ENCODE measurements at places on chromosomes 12 and 14.

DNA sequence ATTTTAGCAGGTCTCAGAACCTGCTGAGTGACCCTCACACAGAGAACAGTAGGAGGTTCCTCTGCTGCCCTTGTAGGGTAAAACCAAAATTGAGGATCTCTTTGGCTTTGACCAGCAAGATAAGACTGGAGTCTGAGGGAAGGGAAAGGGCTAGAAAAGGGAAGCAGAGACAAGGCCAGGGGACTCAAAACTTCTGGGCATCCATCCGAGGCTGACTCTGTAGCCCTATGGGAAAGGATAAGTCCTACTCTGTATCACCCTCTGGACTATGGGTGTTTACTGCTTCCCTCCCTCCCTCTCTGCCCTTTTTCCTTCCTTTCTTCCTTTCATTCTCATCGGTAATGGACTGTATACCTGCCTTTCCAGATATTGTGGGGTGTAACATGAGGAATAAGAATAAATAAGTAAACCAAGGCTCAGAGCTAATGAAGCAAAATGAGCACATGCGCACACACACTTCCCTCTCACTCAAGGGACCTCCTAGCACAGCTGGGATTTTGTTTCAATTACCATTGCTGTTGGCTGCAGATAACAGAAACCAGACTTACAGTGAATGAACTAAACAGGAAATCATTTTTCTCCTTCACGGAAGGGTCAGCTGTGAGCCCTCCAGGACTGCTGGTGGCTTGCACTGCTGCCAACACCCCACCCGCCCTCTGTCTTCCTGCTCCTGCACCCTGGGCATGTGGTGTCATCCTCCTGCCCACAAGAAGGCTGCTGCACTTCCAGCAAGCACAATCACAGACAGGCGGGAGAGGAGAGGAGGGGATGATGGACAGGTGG lies 404.4 kb upstream of the CCDC196 start:
- no peak for DNase-seq

GRCh38 chr12:67943141-67943892 lies 45.9 kb upstream of the IFNG-AS1 start:
- DNase-seq: peak; percentile 9

DNA sequence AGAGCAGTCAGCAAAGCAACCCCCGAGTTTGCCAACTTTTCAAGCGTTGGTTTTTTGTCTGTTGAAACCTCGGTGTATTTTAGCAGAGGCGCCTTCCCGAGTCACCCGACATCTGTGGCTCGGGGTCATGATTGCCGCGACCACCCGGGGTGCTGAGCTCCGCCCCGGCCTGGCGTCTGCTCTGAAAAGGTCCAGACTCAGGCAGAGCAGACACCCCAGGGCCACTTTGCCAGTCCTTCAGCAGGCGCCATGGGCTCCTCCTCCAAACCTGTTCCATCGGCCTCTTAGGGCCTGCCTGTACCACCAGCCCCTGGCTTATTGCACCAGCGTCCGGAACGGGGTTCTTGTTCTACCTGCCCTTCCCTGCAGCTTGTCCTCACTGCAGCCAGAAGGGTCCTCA lies 19.1 kb downstream of the ANKRD9 start:
- DNase-seq: no peak

- DNase-seq: no peak
Observed at GRCh38 chr12:55681142-55682077, 26.3 kb downstream of the ITGA7 start.

DNA sequence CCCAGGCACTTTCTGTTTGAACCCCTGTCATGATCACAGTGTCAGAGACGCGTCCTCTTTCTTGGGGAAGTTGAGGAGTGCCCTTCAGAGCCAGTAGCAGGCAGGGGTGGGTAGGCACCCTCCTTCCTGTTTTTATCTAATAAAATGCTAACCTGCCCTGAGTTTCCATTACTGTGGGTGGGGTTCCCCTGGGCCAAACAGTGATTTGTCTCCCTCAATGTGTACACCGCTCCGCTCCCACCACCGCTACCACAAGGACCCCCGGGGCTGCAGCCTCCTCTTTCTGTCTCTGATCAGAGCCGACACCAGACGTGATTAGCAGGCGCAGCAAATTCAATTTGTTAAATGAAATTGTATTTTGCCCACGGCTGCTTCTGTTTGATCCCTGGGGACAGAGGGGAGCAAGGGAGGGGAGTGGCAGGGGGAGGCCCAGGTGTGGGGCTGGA lies 5.1 kb downstream of the SHMT2 start:
- no peak for DNase-seq

- no peak for DNase-seq
Observed at GRCh38 chr12:104171785-104172569, 34.0 kb upstream of the NFYB start.

DNA sequence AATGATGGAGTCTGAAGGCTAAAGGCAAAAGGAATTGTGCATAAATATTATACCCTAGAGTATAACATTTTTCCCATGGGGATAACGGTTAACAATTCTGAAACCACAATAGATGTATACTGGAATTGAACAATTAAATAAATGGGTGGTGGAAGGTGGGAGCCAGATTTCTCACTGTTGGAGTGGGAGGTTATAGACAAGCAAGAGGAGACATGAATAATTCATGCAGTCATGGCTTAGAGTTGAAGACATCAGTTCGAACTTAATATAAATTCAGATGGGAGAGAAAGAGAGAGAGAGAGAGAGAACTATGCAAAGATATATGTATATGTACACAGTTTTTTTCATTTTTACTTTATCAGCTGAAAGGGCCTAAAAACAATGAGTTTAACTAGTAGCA lies 523.9 kb downstream of the FOXG1 start:
- no peak for DNase-seq

- no peak for DNase-seq
Observed at GRCh38 chr12:56806303-56806702, 43.2 kb downstream of the HSD17B6 start.

DNA sequence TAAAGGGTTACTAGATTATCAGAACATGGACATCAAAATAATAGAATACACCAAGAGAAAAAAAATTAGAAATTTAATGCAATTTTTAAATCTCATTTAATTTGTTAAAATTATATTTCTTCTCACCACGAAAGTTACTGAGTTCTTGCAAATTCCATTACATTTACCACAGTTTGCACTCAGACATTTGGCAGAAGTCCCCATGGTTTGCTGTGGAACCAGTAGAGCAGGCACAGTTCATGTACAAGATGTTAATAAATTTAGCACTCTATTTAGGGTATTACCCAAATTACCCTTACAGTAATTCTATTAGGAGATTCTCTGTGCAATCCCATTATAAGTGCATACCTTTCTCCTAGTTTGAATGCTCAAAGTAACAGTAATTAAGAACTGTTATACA lies 9.7 kb downstream of the SCN8A start:
- DNase-seq: no peak

GRCh38 chr14:73825551-73826188 lies 26.0 kb upstream of the PTGR2 start:
- DNase-seq: peak; percentile 73

DNA sequence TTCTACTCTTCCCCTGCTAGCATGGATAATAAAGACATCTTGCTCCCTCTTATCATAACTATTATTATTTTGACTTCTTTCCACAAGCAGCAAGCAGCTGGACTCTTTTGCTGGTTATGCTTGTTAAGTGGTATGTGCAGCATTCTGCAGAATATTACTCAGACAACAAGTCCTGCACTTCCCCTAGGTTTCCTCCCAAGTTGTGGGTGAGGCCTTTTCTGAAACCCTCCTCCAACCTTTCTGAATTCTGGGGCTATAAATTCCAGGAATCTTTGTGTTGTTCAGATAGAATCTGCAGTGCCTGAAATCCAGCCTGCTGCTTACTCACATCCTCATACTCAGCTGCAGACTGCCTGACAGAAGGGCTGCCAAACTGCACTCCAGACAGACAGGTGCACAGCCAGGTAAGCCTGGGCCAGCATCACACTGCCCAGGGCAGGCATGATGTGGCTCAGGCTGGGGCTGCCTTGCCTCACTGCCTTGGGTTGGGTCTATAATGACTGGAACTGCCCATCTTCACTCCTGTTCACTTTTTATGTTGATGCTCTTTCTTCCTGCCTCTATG lies 6.2 kb upstream of the DHRS2 start:
- DNase-seq: no peak

Data from GM19239 (cell line).